ENCODE measurements at places on chromosomes 7 and 10.

DNA sequence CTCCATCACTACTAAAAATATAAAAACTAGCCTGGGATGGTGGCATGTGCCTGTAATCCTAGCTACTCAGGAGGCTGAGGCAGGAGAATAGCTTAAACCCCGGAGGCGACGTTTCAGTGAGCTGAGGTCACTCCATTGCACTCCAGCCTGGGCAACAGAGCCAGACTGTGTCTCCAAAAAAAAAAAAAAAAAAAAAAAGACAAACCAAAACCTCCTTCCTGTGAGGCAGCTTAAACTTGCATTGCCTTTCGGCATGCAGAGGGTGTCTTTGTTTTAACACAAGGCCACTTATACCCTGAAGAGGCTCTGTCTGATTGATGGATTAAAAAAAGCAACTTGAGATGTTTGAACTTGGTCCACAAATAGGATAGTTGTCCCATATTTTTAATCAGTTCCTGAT is 128.4 kb upstream of the RSU1 start:
- no peak for DNase-seq

GRCh38 chr7:5661942-5662341 is 119.5 kb downstream of the RNF216 start:
- no peak for DNase-seq

- no peak for DNase-seq
Observed at GRCh38 chr7:23454881-23455526, 15.3 kb downstream of the IGF2BP3 start.

- no peak for DNase-seq
Observed at GRCh38 chr10:70227548-70228320, 5.5 kb downstream of the PPA1 start.

DNA sequence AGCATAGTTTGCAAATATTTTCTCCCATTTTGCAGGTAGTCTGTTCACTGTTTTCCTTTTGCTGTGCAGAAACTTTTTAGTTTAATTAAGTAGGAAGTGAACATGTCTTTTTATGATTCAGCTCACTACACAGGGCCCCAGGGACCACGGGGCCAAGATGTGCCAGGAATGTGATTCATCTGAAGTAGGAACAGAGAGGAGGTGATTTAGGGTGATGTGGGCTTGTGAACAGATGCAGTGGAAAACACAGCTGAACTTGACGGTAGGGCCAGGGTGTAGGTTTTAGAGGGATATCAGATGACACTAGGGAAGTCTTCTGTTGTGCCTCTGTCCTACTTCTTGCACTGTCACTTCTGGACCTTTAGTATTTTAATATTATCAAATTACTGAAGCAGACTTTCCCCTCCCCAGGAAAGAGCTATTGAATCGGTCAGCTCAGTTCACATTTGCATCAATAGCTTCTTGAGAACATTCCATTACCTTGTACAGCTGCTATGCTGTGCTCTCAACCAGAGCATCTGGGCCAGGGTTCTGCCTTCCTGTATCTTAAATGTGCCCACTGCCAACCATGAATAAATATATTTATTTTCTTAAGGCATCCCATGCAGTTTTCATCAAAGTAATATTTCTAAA is 96.9 kb downstream of the OSBPL3 start:
- DNase-seq, result no peak

DNA sequence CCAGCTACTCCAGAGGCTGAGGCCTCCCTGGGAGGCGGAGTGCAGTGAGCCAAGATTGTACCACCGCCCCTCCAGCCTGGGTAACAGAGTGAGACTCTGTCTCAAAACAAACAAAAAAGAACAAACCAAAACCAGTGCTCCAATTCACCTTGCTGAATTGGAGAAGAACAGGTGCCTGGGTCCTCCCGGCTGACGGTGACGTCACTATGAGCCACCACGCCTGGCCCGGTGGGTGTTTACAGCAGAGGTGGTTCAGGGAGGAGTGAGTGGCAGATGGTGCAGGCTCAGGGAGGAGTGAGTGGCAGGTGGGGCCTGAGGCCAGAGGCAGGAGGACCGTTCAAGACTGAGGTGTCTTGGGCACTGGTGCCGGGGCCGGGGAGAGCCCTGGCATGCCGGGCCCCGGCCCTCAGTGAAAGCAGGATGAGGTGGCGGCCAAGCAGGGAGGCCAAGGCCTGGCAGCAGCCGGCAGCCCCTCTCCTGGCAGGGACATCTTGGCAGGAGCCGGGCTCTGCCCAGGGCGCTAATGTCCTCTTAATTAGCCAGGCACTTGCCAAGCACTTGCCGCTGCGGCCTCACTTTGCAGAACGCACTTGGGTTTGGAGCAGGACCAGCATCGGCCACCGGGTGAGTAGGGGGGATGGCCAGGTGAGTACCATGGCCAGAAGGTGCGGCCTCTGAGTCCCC is 162.8 kb upstream of the TNRC18 start:
- DNase-seq, result no peak

- DNase-seq, result no peak
Observed at GRCh38 chr7:51369746-51370145, 53.1 kb upstream of the COBL start.

DNA sequence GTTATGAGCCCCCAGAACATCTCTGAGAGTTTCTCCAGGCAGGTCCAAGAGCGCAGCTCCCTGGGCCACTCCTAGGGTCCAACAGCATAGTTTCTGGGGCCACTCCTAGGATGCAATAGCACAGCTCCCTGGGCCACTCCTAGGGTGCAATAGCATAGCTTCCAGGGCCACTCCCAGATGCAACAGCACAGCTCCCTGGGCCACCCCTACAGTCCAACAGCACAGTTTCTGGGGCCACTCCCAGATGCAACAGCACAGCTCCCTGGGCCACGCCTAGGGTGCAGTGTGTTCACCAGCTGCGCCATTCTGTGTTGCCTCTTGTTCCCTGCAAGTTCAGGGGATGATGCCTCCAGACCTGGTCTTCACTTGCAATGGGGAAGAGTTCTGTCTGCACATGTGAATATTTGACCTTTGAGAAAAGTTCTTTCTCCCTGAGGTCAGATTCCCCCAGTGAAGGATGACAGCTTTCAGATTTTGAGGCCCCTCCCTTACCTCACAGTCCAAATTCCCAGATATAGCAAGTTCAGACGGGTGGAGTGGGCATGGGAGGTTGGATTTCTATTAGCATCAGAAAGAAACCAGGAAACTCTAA is 43.0 kb upstream of the LEP start:
- no peak for DNase-seq

DNA sequence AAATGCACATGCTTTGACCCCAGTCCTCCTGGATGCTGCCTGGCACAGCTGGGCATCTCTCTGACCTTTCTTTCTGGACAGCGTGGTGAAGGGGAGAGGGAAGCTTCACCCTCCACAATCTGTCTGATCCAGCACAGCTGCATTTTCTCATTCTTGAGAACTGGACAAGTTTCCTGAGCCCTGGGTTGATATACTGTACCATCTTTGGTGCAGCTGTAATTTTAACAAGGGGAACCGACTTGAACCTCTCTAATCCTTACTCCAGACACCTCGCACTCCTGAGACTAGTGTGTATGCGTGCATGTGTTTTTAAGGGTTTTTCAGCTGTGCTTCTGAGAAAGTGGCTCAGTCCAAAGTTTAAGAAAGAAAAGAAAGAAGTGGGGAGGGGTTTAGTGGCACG is 655.7 kb downstream of the INHBA start:
- no peak for DNase-seq

DNA sequence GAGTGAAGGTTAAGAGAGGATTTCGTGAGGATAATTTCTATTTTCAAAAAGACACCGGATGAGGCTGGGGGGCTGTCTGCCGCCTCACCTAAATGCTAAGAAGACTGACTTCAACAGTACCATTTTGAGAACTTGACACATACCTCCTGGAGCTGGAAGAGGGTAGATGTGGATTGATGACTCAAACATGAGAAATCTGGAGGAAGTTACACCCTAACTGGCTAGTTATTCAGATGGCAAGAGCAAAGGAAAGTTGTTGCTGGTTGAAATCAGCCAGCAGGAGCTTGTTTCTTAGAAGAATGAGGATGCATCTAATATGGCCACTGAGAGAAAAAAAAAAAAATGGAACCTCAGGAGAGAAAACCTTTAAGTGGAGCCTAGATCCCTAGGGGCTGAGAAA is 76.2 kb upstream of the KIAA1217 start:
- no peak for DNase-seq

GRCh38 chr7:68319061-68319460 is 1279.2 kb upstream of the AUTS2 start:
- no peak for DNase-seq

DNA sequence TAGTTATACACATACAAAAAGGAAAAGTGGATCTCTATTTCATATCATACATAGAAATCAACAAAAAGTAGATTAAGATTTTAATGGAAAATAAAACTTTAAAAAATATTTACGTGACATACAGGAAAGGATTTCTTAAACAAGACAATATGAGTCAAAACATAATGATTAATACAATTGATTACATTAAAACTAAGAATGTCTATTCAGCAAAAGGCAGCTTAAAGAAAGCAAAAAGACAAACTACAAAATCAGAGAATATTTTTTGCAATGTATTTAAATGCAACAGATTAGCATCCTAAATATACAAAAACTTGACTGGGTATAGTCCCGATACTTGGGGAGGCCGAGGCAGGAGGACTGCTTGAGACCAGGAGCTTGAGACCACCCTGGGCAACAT is 50.5 kb downstream of the VAX1 start:
- no peak for DNase-seq

DNA sequence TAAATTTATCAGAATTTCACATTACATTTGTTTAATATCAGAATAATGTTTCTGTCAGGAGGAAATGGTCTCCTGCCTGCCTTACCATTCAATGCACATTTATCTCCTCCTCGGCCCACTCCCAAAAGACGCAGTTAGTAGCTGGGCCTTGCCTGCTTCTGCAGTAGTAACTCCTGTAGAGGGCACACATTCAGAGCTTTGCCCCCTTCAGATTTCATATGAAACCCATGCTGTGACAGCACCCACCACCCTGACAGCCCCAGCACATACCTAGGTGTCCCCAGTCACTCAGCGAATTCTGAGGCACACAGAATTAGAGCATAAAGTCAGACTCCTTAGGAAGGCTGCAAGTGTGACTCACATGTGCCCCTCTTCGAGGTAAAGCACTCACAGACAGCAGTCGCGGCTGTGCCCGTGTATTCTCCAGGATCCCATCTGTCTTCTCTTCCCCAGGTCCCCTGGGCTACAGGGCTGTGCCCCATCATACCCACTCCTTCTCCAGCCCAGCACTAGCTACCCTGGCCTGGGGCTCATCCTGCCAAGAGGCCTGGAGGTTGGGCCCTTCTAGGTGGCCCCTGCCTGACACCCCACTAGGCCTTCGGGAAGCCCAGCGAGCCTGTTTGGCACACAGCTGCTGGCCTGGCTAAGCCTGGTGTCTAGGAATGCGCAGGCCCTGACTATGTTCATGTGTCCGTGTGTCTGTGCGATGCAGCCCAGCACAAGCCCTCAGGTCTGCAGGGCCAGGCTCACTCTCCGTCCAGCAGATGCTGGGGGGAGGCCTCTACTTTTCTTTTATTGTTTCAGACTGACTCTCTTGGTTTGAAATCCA is 4.7 kb upstream of the DEPP1 start:
- no peak for DNase-seq

DNA sequence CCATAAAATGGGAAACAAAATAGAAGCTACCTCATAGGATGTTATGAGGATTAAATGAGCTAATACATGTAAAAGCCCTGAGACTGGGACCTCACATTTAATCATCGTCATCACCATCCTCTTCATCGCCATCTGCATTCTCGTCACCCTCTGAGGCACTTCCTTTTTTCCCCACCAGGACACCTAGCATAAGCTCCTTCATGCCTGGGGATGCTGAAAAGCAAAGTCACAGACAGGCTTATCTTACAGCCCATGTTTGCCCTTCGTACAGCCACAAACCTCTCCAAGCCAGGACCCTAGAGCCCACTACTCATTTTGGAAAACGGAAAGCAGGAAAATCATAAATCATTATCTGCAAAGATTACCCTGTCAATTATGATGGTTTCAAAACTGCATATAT is 249.6 kb downstream of the GPAM start:
- no peak for DNase-seq

GRCh38 chr10:62996925-62997324 is 136.2 kb upstream of the NRBF2 start:
- no peak for DNase-seq

DNA sequence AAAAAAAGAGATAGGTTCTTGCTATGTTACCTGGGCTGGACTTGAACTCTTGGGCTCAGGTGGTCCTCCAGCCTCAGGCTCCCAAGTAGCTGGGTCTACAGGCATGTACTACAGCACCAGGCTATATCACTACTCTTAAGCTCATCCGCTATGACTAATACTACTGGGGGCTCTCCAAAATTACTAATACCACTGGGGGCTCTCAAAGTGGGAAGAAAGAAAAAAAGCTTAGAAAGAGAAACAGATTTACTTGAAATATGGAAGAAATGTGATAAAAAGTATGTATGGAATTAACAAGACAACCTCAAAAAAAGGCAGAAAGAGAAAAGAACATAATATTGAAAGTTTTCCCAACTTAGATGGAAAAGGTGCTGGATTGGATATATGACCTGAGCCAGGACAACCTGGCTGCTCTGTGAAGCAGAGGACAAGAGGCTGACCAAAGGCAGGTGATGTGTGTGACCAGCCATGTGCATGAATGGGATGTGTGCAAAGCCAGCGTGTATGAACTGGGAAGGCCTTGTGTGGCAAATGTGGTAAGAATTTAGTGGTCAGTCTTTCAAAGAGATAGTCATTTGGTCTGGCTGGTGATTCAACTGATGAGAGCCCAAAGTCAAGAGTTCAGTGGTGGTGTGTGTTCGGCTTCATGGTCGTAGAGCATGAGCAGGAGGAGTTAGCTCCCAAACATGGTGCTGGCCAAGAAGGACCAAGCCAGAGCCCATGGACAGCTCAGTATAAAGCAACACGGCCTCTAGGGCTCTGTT is 232.4 kb upstream of the KLF14 start:
- no peak for DNase-seq

- DNase-seq, result no peak
Observed at GRCh38 chr10:72146071-72146470, 57.7 kb upstream of the SPOCK2 start.

GRCh38 chr10:48506147-48506917 is 98.5 kb downstream of the ARHGAP22 start:
- DNase-seq, result no peak

- no peak for DNase-seq
Observed at GRCh38 chr7:24827589-24827988, 70.3 kb upstream of the GSDME start.

DNA sequence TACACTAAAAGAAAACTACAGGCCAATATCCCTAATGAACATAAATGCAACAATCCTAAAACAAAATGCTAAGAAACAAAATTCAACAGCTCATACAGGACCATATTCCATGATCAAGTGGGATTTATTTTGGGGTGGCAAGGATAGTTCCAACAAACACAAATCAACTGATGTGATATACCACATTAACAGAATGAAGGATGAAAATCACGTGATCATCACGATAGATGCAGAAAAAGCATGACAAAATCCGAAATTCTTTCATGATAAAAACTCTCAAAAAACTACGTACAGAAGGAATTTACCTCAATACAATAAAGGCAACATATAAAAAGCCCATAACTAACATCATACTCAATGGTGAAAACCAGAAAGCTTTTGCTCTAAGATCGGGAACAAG is 124.0 kb downstream of the RELN start:
- DNase-seq, result no peak

- no peak for DNase-seq
Observed at GRCh38 chr10:129411393-129411705, 55.7 kb upstream of the MGMT start.

Measured in stimulated activated CD8-positive, alpha-beta memory T cell treated with anti-CD3 and anti-CD28 coated beads, Interleukin-2, amount 100 ng/mL, for 48 hours (primary cell).